Stimulated activated CD4-positive, alpha-beta T cell treated with anti-CD3 and anti-CD28 coated beads, Interleukin-2, amount 100 ng/mL, for 4 hours (primary cell): ENCODE measurements at places on chromosomes 4 and X.

DNA sequence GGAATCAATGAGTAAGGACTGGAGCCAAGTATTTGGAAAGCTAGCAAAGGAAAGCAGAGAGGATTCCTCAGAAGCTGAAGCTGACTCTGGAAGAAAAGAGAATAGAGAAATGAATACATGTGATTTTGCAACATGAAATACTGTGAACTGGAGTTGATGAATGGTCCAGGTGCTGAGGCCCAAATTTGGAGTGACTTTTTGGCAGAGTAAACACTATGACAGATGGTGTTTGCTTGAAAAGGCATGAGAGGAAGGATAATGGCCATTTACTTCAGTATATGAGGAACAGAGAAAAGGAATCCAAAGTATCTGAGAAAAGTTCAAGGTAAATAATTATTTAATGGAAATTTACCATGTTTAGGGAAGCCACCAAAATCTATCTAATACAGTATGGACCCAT is 236.7 kb downstream of the SLITRK2 start:
- no peak for DNase-seq

DNA sequence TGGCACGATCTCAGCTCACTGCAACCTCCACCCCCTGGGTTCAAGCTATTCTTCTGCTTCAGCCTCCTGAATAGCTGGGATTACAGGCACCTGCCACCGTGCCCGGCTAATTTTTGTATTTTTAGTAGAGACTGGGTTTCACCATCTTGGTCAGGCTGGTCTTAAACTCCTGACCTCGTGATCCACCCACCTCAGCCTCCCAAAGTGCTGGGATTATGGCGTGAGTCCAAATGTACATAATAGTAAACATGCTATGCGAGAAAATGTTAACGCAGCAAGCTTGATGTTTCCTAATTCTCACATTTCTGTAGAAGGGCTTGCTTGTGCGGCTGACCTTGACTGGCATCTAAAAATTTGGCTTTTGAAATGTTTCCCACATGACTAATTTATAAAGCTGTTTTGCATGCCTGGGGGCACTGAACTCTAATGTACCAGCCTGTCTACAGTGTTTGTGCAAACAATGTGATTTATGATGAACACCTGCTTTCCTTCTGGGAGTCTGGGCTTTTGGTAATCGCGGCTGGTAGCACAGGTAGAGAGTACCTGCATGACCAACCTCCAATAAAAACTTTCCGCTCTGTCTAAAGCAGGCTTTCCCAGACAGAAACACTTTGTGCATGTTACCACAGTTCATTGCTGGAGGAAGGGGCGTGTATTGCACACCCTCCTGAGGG is 216.8 kb downstream of the IL15 start:
- no peak for DNase-seq

DNA sequence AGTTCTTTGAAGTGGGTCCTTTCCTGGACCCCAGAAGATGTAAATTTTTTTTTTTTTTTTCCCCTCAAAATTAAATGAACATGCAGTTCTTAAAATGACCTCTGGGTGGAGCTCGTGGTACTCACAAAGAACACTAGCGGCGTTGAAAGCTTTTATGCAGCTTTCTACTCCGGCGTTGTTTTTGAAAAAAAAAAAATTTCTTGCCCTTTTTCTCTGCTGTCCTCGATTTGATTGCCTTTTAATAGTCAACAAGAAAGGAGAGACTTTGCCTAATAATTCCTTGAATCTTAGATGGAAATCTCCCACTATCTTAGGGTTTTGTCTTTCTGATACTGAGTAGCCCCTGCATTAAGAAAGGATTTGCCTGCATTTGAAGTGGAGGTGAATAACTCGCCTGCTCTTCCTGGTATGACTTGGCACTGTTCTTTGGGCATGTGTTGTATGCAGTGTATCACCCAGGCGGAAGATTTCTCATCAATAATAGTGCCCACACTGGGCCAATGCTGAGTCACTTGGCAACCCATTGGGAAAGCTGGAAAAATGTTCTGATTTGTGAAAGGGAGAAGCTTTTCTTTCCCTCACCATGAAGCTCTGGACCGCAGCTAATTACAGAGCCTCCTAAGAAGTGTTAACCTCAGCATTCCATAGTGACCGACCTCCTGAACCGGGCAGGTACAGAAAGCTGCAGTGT is 104.0 kb downstream of the PHEX start:
- DNase-seq, result no peak

- no peak for DNase-seq
Measured at GRCh38 chr4:54575919-54576318, 81.8 kb upstream of the KIT start.

DNA sequence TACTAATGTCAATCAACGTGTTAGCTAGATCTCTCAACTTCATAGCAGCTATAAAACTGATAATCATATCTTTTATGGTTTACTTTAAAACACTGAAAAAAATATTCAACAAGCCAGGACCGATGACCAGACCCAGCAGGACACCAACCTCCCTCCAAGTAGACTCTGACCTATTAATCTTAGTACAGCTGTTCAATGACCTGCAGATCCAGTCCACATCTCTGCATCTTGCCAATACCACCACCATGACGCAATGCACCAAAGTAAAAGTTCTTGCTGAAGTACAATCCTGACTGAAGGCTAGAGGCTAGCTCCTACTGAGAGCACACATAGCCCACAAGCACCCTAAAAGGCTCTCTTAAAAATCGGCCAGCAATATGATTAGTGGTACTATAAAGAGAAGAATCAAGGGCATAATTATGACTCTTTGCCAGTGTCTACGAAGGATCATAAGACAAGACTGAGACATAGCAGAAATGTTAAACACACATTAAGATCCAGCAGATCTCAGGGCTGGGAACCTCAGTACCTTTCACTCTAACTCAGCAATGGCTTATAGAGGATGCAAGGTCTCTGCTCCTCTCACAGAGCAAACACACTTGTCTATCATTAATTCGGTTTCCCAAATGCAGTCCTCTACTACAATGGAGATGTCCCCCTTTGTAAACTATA is 7.6 kb downstream of the MED14 start:
- DNase-seq, result no peak

- no peak for DNase-seq
Measured at GRCh38 chrX:131763674-131764073, 219.8 kb downstream of the OR13H1 start.

DNA sequence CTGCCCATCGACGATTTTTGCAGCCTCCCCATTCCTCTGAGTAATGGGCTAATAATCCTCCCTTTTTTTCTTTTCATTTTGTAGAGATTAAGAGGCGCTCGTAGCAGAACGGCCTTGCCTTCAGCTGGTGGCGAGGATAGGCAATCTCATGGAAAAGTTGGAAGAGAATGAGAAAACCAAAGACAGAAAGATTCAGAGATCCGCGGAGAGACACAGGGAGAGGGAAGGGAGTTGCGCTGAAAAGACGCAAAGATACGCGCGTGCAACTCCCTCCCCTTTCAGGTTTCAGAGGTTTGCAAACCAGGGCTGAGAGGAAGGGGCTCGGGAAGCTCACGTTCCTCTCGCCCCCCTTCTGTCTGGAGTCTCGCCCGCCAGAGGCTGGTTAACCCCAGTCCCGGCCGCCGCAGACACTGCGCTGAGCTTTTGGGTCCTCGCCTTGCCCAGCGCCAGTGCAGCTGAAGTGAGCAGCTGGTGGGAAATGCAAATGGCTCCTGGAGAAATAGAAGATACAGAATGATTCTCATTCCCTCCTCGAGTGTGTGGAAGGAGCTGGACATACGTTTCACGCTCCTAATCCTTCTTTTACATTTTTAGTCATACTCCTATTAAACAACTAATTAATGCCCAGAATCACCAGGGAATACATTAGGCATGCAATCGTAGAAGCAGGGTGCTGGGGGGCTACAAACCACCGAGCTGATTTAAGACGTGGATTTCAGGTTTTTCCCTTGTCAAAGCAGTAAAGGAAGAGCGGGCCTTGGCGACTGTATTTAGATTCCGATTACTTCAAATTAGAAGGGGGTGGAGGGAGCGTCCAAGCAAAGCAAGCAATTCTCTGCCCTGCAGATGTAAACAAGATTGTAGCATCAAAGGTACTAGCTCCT is 16.6 kb upstream of the PITX2 start:
- DNase-seq, result no peak

DNA sequence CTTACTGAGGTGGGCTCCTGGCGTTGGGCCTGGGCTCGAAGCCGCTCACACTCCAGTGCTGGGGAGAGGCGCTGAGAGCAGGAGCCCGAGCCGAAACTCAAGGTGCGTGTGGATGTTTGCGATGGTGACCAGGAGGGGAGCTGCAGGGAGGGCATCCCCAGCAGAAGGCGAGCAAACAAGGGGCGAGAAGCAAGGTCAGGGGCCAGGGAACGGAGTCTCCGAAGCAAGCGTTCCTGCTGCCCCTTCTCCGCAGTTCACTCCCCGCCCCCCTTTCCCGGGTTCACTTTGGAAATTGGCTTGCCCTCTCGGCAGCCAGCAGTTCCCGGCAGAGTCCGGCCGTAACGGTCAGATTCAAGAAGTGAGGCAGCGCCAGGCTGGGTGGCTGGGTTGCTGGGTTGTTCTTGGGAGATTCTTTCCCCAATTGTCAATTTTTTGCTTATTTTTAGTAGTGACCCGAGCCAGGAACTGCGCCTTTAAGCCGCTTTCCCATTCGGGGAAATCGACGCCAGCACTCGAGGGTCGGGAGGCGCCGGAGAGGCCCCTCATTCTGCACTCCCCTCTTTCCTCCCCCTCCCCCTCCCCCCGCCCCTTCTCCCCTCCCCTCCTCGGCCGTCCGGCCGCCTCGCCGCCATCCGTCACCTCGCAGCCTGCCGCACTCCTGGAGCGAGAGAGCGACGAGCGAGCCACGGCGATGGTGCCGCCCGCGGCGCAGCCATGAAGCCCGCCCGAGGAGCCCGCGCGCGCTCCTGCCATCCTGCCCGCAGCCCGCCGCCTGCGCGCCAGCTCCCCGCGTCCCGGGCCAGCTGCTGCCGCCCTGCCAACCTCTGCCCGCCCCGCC is at the start of gene FRMPD3:
TSS of gene FRMPD3 (plus strand) at position 655 of the 838 bp plus-strand sequence. CDS start 76,937 bp downstream, outside the sequence.
- DNase-seq, result no peak
